Nasal cavity respiratory epithelium epithelial cell of viscerocranial mucosa (primary cell): ENCODE measurements at places on chromosomes 12 and 14. TPM values are rescaled to one million over a fixed set of nuclear protein-coding genes. Genes with fewer than 3 reads are reported as not detected.

The SDR9C7 gene
- 0.28 and 2.7 TPM in 2 replicates for total RNA-seq

The CELA1 gene
- under 0.01 TPM in 1 of 2 replicates, not detected in the other for total RNA-seq

The BATF gene
- 9.6 TPM in 1 of 2 replicates, not detected in the other for total RNA-seq

The MYO1H gene
- under 0.01 TPM in 1 of 2 replicates, not detected in the other for total RNA-seq

The CMA1 gene
- not detected in 2 replicates for total RNA-seq

The NELL2 gene
- 0.28 TPM in 1 of 2 replicates, not detected in the other for total RNA-seq

The PRH2 gene
- total RNA-seq: 0.34 TPM in 1 of 2 replicates, not detected in the other

The IL23A gene
- 0.21 and 0.34 TPM in 2 replicates for total RNA-seq

The CPM gene
- total RNA-seq: 12.3 and 23.7 TPM in 2 replicates

The WDHD1 gene
- total RNA-seq: 8.7 and 11.3 TPM in 2 replicates

The E2F7 gene
- total RNA-seq: 9.4 and 12.3 TPM in 2 replicates

The GPR84 gene
- 0.07 TPM in 1 of 2 replicates, not detected in the other for total RNA-seq

The MGP gene
- not detected in 2 replicates for total RNA-seq

The IL26 gene
- not detected in 2 replicates for total RNA-seq

The TAS2R42 gene
- not detected in 2 replicates for total RNA-seq

The POTEG gene
- not detected in 2 replicates for total RNA-seq

The BAG5 gene
- 48.2 and 52.5 TPM in 2 replicates for total RNA-seq

The IL22 gene
- total RNA-seq: not detected in 2 replicates

The TMEM63C gene
- total RNA-seq: 1.4 and 7.9 TPM in 2 replicates

The GPR65 gene
- not detected in 2 replicates for total RNA-seq

The KCNC2 gene
- not detected in 2 replicates for total RNA-seq

The SYT1 gene
- total RNA-seq: 0.14 and 0.68 TPM in 2 replicates

The FOXM1 gene
- 0.07 and 1.0 TPM in 2 replicates for total RNA-seq

The MMP19 gene
- total RNA-seq: under 0.01 and 0.28 TPM in 2 replicates

The EXOC3L4 gene
- not detected in 2 replicates for total RNA-seq

The MRPL42 gene
- 112 and 130 TPM in 2 replicates for total RNA-seq

The FAM90A1 gene
- 0.28 TPM in 1 of 2 replicates, not detected in the other for total RNA-seq

The OR6C3 gene
- not detected in 2 replicates for total RNA-seq

The KERA gene
- total RNA-seq: not detected in 2 replicates

The KCNA5 gene
- not detected in 2 replicates for total RNA-seq

The SMCO2 gene
- total RNA-seq: 1.1 and 4.1 TPM in 2 replicates

The AKAP6 gene
- total RNA-seq: 8.5 and 14.0 TPM in 2 replicates

The ZFC3H1 gene
- 20.8 and 48.3 TPM in 2 replicates for total RNA-seq
